ENCODE measurements at places on chromosomes 4 and X. TPM values are rescaled to one million over a fixed set of nuclear protein-coding genes. Genes with fewer than 3 reads are reported as not detected.

Gene UTP14A
- total RNA-seq = 18.3 TPM

Gene GPR119
- total RNA-seq = not detected

Gene LONRF3
- total RNA-seq = 2.4 TPM

Gene NHSL2
- 7.8 TPM for total RNA-seq

Gene FUNDC1
- 15.0 TPM for total RNA-seq

Gene PWWP3B
- 28.0 TPM for total RNA-seq

Gene PLP1
- 72.8 TPM for total RNA-seq

Gene TACR3
- total RNA-seq = 5.5 TPM

Gene DYNLT3
- total RNA-seq = 7.4 TPM

Gene XAGE2
- total RNA-seq = 0.27 TPM

Gene CITED1
- total RNA-seq = 26.8 TPM

Gene TRIM2
- total RNA-seq = 29.8 TPM

Gene IL1RAPL2
- 3.1 TPM for total RNA-seq

Gene MORC4
- total RNA-seq = 38.9 TPM

Gene WAS
- 2.1 TPM for total RNA-seq

All from muscle of leg (tissue), 16 donors.